Esophagus squamous epithelium (tissue), 5 donors: ENCODE measurements at places on chromosomes 7 and 10.

GRCh38 chr10:124792998-124793352 is 1.3 kb upstream of the EEF1AKMT2 start:
- no peak for DNase-seq

DNA sequence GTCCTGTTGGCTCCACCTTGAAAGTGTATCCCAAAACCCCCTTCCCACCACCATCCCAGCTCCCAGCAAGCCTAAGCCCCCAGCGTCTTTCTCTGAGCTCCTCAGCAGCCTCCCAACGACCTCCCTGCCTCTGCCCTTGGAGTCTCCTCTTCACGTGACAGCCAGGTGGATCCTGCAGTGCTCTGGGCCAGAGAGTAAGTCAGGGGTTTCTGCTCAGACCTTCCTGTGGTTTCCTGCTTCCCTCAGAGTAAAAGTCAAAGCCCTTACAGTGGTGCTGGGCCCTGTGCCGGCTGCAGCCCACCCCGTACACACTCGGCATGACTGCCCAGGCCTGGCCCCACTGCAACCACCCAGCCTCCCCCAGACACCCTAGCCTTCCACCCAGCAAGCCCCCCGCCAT is 51.9 kb downstream of the OAT start:
- no peak for DNase-seq

GRCh38 chr7:100860702-100861615 is 6.2 kb upstream of the TRIP6 start:
- DNase-seq: no peak

DNA sequence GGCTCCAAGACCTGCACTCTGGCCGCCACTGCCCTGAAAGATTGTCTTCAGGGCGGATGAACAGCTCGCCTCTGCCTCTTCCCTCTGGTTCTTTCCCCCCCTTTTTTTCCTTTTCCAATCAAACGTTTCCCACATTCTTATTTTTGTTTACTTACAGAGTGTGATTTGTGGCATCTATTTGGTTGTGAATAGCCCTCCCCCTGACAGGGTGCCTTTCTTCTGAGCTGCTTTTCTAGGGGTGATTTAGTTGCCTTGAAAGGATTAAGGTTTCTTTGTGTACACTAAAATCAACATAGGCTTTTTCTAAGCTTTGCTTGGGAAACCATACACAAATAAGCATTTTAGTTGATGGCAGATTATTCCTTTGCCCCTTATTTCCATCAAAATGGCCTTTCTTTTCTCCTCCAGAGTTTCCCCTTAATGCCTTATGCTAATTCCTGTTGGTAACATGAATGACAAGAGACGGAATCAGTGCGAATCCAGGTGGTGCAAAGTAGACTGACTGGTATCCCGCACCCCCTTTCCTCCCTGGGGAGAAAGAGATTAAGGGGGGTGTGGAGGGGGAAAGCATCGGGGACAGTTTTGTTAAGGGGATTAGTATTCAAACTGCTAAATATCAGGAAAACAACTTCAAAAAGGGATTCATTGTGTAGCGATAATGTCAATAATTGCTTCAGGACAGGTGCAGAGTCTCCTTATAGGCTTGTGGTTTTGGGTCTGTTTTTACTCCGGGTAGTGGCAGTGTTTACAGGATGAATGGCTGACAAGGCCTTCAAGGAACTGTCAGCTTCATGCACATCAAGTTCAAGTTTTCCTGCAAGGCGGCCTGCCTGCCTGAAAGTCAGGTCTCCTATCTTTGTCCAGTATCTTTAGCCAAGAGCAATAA is 431.6 kb upstream of the GALNT17 start:
- no peak for DNase-seq

- no peak for DNase-seq
Measured at GRCh38 chr7:140683657-140684056, 10.9 kb downstream of the ADCK2 start.

GRCh38 chr7:6479067-6479466 is 31.3 kb upstream of the DAGLB start:
- DNase-seq: no peak

DNA sequence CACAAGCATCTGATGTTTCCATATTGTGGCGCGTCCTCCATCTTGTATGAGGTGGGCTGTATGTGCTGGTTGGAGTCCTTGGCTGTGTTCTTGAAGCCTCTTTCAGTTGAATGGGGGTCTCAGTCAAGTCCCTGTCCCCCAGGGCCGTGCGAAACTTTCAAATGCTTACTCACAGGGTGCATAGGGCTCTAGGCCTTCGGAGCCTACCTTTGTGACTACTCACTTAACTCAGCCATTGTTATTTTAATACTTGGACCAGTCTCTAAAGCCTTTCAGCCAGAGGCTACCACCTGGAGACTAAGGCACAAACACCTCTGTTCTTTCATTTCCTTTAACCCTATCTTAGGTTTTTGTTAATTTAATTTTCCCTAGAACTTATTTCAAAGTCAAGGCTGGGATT is 785.9 kb downstream of the GATA3 start:
- DNase-seq: no peak

DNA sequence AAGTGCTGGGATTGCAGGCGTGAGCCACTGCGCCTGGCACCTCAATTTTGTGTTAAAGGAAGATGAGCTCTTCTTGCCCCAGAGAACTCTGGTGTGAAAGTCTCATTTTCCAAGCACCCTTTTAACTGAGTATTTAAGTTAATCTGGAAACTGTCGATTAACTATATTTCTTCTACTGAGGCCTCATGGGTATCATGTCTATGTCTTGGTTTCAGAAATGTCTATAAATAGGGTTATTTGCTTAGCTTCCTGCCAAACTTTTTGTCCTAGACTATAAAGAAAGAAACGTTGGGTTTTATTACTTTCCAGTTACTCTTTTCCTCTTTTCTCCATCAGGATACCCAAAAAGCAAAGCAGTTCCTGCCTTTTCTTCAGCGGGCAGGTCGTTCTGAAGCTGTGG is 102.4 kb downstream of the LRRC4 start:
- no peak for DNase-seq

DNA sequence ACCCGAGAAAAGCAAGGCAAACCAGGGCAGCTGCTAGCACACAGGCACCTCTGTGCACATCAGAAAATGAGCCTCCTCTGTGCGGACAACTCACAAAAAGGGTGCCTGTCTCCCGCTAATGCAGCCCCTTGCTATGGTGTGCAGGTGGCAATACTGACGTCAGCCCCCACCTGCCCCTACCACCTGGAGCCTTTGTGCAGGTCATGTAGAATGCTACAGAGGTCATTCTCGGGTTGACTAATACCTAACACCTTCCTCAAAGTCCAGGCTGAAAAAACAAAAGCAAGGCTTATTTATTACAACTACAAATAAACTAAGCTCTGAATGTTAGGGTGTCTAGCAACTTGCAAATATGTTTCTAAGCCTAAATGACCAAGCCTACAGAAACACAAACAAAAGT is 13.9 kb downstream of the PIP4K2A start:
- DNase-seq: no peak

GRCh38 chr7:94146408-94146807 is 142.3 kb upstream of the BET1 start:
- DNase-seq: no peak

DNA sequence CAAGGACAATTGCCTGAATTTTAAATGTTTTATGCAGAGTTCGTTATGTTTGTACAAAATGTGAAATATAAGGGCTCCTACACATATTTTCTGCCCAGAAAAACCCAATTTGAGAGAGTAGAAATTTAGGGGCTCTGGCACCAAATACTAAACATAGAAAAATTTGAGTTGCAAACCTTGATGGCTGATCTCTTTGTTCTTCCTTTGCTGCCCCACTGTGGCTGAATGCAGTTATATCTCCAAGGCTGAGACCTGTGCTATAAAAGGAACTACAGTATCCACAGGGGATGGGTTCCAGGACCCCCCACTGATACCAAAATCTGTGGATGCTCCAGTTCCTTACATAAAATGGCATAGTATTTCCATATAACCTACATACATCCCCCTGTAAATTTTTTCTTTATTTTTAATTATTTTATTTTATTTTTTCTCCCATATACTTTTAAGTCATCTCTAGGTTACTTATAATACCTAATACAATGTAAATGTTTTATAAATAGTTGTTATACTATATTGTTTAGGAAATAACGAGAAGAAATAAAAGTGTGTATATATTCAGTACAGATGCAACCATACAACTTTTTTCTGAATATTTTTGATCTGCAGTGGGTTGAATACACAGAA is 22.5 kb downstream of the CFAP43 start:
- DNase-seq: no peak

DNA sequence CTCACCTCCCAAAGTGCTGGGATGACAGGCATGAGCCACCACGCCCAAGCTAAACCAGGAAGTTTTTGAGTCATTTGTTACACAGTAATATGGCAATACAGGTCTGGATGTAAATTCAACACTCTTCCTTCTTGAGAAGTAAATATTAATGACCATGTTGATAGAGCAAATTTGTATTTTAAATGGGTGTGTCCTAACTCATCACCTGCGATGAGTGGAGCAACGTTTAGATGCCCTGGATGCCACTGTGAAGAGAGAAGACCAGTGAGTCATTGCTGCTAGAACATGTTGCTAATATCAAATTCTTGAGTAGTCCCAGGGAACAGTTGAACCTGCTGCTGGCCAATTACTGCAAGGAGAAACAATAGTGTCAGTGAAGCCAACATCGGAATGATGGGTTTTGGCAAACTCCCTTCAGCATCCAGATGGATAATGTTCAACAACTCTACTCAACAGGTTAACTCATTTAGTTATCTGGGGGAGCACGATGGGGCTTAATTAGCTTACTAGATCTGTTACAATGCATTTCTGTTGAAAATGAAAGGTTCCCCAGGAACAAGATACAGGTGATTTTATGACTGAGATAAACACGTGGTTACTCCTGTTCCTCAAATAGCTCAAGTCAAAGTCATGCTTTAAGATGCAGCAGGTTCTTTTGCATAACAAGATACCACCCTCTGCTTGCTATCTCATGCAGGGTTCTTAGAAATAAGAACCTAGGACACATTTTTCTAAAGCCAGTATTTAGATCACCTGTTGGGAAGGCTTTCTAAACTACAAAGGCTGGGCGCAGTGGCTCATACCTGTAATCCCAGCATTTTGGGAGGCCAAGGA is 146.8 kb downstream of the CALN1 start:
- no peak for DNase-seq

- no peak for DNase-seq
Measured at GRCh38 chr7:72219500-72219899, 192.6 kb downstream of the CALN1 start.
